ENCODE measurements at places on chromosomes 1 and 21. TPM values are rescaled to one million over a fixed set of nuclear protein-coding genes. Genes with fewer than 3 reads are reported as not detected.
A peak's percentile ranks its signal among the peaks of the same experiment; 100 is the strongest.

DNA sequence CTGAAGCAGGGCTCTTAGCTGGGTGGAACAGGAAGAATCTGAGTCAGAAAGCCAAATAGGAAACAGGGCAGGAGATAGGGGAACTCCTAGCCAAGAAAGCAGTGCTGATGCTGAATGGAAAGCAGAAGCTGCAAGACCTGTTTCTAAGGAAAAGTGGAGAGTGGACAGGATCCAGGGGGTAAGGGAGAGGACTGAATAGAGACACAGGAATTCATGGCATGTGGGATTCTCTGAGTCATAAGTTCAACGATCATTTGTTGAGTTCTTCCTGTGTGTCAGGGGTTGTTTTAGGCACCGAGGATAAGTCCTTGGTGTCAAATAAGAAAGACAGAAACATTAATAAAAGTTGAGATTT, 153.8 kb upstream of the FGGY start:
- no peak for DNase-seq

DNA sequence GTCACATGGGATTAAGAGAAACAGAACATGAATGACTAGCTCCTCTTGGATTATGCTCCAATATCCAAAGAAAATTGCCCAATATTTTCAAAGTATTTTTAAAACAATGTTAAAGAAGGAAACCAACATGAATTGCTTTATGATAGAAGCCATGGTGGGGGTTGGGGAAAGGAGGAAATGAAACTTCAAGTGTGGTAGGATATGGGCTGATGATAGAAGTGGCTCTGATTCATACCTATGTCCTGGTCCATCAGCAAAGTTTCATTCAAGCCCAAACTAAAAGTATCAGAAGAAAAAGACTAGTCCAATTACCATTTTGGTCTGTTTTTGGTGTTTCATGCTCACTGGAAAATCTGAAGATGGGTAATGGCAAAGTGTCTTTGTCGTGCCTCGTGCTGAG, 104.2 kb upstream of the PROX1 start:
- DNase-seq = no peak

DNA sequence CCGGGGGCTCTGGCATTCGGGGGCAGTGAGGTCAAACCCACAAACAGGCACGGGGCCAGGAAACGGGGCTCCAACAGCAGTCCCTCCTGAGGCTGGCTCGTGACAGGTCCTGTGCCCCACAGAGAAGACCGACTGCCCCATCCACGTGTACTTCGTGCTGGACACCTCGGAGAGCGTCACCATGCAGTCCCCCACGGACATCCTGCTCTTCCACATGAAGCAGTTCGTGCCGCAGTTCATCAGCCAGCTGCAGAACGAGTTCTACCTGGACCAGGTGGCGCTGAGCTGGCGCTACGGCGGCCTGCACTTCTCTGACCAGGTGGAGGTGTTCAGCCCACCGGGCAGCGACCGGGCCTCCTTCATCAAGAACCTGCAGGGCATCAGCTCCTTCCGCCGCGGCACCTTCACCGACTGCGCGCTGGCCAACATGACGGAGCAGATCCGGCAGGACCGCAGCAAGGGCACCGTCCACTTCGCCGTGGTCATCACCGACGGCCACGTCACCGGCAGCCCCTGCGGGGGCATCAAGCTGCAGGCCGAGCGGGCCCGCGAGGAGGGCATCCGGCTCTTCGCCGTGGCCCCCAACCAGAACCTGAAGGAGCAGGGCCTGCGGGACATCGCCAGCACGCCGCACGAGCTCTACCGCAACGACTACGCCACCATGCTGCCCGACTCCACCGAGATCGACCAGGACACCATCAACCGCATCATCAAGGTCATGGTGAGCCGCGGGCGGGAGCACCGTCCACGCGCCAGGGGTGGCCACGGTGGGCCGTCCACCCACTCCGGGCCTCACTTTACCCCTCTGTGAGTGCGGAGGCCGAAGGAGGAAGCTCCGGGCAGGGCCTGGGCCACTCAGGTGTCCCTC, 14.2 kb downstream of the COL6A2 start:
- peak; percentile 94 for DNase-seq

DNA sequence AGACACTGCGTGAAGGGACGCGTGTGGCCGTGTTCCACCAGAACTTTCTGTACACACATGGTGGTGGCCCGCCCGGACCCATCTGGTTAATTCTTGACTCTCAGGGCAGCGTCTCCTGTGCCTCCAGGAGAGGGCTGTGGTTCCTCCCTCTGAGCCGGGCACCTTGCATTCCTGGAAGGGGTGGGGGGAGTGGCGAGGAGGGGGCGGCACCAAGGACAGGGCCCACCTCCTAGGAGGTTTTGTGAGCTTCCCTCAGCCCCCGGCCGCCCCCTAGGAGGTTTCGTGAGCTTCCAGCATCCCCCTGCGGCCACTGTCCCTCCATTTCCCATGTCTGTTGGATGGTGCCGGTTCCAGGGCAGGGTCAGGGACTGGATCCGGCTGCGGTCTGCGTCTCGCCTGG, 28.9 kb downstream of the FAAP20 start:
- no peak for DNase-seq

- no peak for DNase-seq
Observed at GRCh38 chr1:96987186-96987703, 265.7 kb downstream of the PTBP2 start.

DNA sequence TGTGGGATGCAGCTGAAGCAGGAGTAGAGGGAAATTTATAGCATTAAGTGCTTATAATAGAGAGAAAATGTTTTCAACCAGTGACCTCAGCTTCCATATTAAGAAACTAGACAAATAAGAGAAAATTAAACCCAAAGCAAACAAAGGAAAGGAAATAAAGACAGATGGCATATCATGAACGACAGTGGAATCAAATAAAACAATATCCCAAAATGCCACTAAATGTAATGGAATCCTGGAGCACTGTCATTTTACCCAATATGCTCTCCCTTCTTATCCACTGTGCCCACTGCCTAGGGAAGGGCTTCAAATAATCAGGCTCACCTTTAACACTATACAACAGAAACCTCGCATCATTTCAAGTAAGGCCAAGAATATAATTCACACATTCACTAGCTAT, 12.4 kb upstream of the CCN1 start:
- no peak for DNase-seq

- no peak for DNase-seq
Observed at GRCh38 chr1:78277253-78277652, 213.5 kb upstream of the PTGFR start.

GRCh38 chr1:164308101-164308500, 250.9 kb upstream of the PBX1 start:
- no peak for DNase-seq

DNA sequence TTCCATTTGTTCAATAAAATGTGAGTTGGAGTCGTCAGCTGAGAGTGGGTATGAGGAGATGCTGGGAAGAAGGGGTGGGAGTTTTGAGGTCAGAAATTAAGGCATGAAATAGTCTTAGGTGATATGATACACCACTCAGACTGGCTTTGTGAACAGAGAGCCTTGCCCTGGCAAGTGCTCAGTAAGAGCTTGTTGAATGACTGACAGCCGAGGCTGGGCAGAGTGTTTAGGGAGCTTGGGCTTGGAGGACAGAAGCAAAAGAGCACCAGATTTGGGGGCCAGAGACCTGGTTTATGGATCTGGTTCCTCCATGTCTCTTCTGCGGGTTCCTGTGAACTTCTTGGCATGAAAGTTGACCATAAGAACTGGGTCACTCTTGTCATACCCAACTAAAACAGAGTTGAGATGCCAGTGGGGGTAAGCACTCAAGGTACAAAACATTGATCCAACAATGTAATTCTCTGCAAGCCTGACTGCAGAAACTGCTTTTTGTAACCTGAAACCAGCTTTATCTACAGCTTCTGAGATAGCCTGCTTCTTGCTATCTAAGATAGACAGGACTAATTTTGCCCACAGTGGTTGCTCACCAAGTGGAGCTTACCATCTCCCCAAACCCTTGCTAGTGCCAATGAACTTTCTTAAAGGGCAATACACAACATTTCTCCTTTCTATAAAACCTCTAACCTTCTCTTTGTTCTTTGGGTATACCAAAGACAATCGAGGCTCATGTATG, 126.4 kb downstream of the TENT5C start:
- DNase-seq = no peak

DNA sequence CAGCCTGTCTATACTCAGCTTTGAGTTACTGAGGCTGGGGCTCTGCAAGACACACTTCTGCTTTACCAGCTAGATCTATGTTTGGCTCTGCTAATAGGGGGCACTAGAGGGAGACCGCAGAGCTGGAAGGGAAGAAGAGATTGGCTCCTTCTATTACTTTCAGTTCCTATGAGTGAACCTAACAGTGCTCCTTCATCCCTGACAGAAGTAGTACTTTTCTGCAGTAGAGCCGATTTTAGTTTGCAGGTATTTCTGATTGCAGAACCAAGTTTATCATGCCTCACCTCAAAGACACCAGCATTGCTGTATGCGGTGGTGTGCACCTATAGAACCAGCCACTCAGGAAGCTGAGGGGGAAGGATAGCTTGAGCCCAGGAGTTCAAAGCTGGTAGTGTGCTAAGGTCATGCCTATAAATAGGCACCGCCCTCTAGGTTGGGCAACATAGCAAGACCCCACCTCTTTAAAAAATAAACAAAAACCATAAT, 5.7 kb upstream of the ZDHHC18 start:
- DNase-seq = no peak

DNA sequence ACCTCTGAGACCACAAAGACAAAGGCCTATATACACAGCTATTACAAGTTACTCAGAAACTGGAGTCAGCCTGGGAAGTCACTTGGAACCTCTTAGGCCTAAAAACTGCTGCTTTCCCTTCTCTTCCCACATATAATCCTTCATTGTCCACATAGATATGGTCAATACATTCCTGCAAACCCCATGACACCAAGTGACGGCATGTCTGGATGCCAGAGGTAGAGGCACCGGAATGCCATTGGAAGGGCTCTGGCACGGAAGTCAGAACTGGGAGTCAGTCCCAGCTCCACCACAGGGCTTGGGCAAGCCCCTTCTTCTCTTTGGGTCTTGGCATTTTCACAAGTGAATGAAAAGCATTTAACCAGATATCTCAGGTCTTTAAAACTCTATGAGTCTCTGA, 204.7 kb downstream of the MATN1 start:
- peak; percentile 18 for DNase-seq

GRCh38 chr1:160419838-160420169, 19.4 kb downstream of the VANGL2 start:
- DNase-seq = no peak

DNA sequence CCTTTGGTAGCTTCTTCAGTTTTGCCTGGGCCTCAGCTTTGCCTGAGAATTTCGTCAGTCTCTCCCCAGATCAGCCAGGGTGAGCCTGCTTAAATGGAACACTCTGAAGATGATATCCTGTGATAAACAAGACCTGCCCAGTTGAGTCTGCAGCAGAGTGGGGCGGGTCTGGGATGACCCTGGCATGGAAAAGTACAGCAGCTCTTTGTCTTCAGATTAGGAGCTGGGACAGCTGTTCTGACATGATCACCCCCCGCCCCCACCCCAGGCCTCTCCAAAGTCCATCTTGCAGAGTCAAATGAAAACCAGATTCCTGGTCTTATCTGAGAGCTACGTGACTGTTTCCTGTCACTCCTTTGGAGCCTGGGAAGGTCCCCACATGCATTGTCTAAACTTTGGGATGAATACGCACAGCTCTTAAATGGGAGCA, 2.2 kb upstream of the TMEM51 start:
- DNase-seq = no peak

DNA sequence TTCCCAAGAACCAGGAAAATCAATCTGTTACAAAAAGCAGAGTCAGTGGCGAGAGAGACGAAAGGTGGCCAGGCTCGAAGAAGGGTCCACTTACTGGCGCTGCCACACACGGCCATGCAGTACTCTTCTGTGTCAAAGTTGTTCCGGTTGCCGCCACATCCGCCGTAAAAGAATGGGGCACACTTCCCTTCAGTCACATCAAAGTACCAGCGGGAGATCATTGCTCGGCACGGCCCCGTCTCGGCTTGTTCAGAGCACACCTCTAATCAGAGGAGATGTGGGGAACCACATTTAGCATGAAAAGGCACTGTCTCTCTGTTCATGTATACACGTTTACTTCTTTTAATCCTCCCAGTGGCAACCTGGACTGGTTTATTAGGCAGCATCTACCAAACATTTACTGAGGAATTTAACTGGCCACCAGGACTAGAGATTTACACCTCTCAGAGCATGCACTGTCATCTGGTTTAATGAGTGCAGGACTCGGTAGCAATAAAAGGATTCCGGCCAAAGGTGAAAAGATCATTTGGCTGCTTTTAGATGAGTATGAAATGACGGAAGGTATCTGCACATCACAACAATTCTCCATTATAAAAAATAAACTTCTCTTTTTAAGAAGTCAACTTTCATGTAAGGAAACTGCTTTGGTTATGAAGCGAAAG, 170.5 kb downstream of the APP start:
- no peak for DNase-seq

DNA sequence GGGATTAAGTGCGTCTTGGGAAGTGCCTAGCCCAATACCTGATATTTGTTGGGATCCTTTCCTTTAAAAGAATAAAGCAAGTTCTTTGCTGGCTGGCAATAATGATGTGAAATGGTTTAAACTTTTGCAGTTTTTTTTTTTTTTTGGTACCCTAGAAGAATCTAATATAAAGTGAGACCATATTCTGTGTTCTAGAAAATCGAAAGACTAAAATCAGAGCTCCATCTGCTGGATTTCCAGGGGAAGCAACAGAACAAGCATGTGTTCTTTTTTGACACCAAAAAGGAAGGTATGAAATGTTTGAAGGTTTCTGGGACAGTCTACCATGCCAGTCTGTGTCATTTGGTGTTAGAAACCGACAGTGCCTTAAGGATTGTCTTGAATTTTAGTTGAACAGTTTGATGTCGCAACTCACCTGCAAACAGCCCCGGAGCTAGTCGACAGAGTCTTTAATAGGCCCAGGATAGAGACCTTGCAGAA, 6.4 kb downstream of the UTP11 start:
- no peak for DNase-seq

The PAPPA2 gene
- 1.00 TPM for total RNA-seq

The CD1E gene
- total RNA-seq = not detected

The NT5C1A gene
- 0.31 TPM for total RNA-seq

The IFI44L gene
- 29.7 TPM for total RNA-seq

The FAM78B gene
- 0.13 TPM for total RNA-seq

The CD244 gene
- not detected for total RNA-seq

The RHOU gene
- 3.8 TPM for total RNA-seq
